ENCODE measurements at places on chromosomes 16 and 17. TPM values are rescaled to one million over a fixed set of nuclear protein-coding genes. Genes with fewer than 3 reads are reported as not detected.

Gene SARM1
- total RNA-seq, result 1.2 TPM

Gene CD300C
- 0.80 TPM for total RNA-seq

- no peaks in the 10 kb centered on the region for H3K4me1 ChIP-seq
- H3K36me3 ChIP-seq, result no peaks in the 10 kb centered on the region
- H3K27me3 ChIP-seq, result no peaks in the 10 kb centered on the region
- H3K27ac ChIP-seq, result no peak overlapping the region
- no peak for DNase-seq
Observed at GRCh38 chr16:83206426-83206825, 579.7 kb downstream of the CDH13 start.

GRCh38 chr16:23917621-23918020 is 81.8 kb downstream of the PRKCB start:
- H3K4me1 ChIP-seq, result peaks cover 7% of the 10 kb centered on the region
- no peaks in the 10 kb centered on the region for H3K27me3 ChIP-seq
- H3K27ac ChIP-seq, result no peak overlapping the region

DNA sequence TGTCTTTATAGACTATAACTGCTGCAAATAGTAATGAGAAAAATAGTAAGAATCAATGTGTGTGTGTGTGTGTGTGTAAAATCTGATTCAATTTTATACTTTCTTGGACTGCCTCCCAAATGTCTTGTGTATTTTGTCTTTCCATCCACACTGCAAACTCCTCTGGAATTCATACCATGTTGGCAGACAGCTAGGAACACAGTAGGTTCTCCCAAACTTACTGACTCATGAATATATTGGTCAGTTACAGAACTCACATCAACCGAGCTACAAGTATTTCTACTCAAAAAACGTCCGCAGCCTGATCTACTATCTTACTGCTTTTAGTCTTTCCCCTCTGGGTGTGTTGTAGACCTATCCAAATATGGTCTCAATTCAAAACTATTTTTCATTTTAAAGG is 542.7 kb upstream of the PSMD7 start:
- no peak for DNase-seq
- no peaks in the 10 kb centered on the region for H3K27me3 ChIP-seq
- no peaks in the 10 kb centered on the region for H3K36me3 ChIP-seq
- no peaks in the 10 kb centered on the region for H3K4me1 ChIP-seq
